KG1 (cell line): ENCODE measurements at places on chromosomes 4 and X.

DNA sequence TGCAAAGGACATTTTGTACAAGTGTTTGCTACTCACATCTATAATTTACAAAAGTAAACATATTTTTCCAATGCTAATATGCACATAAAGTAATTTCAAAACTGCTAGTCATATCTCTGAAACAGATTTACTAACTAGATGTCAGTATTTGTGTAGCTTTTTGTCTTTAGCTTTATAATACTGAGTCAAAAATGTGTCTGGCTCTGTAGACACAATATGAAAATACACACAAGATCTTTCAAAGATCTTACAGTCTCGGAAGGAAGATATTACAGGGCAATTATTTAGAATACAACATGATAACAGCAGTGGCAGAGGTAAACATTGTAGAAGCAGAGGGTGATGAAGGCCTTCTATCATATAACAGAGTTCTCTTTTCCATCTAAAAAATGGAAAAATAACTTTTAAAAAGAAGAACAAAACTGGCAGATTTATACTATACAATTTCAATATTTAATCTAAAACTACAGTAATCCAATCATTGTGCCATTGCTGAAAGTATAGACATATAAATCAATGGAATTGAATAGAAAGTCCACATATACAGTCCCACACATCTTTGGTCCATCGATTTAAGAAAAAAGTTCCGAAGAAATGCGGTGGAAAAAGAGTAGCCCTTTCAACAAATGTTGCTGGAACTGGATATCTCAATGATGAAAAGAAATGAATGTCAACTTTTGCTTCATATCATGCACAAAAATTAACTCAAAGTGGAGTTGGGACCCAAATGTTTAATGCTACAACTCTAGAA lies 29.4 kb downstream of the ARAP2 start:
- no peak for DNase-seq

DNA sequence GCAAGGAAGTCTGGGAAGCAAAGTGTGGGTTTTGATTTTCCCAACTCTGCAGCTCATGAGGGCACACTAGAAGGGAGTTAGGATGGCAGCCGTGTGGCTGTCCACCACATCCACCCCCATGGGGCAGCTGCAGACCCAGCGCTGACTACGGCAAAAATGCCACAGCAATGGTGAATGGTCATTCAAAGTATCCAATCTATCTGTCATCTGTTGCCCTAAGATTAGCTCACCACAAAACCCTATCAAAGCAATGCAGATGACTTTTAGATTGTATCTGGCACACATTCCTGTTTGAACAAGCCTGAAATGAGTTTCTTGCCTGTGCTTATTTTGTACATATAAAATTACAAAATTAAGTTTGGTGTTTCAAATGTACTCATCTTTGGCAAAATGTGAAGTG lies 29.7 kb upstream of the HPSE start:
- no peak for DNase-seq

DNA sequence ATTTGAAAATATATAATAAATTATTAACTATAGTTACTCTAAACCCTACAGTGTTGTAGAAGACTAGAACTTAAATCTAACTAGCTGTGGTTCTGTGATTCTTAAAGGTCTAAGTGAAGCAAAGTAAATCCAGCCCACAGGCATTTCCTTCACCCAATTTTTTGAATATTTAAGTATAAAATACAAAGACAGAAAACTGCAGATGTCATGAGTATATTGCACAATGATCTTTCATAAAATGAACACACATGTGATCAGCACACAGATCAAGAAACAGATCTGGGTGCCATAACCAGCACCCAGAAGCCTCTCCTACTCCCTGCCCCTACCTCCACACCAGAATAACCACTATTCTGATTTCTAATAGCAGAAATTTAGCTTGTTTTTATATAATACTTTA lies 82.9 kb downstream of the CAMK2D start:
- DNase-seq: no peak

- no peak for DNase-seq
These were observed 66.0 kb downstream of the MAGEC1 start for GRCh38 chrX:141969706-141970105.

- DNase-seq: no peak
These were observed 18.4 kb upstream of the ACE2 start for GRCh38 chrX:15619053-15619755.

- no peak for DNase-seq
These were observed 224.5 kb upstream of the TENM3 start for GRCh38 chr4:182018691-182019090.

GRCh38 chrX:81556880-81557279 lies 355.0 kb downstream of the SH3BGRL start:
- DNase-seq: no peak

DNA sequence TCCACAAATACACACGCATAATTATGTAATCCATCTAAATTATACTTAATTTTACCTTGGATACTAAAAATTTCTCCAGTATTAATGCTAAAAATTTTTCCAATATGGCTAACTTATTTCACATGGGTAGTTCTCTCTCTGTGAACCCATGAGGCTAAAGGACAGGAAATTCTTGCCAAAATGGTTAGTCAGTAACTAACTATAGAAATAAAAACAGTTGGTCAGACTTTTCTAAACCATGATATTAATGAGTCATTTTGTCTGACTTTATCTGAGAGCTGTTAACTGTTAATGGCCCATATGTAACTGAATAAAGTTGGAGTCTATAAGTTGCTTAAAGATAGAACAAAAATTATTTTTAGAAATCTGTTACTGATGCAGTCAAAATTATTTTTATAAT lies 549.4 kb downstream of the TLL1 start:
- no peak for DNase-seq
